CD14-positive monocyte (primary cell): ENCODE measurements at places on chromosomes 7 and 10.

DNA sequence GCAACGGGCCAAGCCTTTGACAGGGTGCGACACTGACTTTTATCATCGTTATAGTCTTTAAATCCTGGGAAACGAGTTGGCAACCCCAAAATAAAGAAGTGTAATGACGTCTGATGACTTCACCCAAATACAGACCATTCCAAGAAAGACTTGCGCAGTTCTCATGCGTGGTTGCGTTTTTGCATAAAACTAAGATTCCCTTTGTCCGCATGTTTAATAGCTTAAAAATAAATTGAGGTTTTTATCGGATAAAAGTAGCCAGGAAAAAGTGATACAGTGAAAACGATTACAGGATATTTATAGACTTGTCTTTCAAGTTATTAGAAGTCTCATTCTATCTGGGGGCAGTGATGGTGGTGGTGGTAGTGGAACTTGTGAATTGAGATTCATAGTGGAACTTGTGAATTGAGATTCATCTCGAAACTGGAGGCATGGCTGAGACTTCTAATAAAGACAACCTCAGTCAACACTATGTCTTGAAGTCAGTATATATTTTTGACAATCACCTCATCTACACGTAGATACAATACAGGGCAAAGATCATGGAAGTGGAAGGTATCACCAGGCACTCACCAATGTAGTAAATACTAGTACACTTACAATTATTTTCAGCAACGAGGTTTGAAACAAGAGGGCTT lies 1.2 kb upstream of the NAMPT start:
- peak; percentile 62 for DNase-seq

DNA sequence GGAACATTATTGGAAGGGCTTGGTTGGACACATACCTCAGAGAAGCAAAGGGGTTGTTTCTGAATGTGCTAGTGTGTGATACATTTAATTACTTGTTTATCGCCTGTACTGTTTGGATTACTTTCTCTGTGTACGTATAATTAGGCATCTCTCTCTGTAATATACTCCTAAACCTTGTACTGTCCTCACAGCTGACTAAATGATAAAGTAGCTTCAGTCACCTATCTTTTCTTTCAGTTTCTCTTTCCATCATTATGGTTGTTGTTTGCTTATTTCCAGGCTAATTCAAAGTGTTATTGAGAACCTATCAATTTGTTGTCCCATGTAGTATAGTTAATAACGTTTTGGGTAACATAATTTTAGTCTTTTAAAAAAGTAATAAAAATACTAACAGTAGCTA lies 34.0 kb downstream of the MXI1 start:
- no peak for DNase-seq

DNA sequence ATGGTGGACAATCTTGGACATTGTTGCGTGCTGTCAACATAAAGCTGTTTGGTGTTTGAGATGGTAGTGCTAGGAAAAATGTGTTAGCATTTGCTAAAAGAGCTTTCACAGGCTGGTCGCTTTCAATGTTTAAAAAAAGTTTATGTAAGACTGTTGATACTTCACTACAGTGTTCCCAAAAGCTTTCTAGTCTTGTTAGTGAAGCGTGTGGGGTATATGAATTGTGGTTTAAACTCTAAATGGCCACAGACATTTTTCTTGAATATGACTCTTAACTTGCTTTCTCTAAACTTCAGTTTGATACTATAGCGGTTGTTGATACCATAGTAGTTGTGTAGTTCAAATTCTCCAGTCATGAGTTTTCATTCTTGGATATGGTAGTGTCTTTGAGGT lies 44.9 kb downstream of the MCU start:
- no peak for DNase-seq

DNA sequence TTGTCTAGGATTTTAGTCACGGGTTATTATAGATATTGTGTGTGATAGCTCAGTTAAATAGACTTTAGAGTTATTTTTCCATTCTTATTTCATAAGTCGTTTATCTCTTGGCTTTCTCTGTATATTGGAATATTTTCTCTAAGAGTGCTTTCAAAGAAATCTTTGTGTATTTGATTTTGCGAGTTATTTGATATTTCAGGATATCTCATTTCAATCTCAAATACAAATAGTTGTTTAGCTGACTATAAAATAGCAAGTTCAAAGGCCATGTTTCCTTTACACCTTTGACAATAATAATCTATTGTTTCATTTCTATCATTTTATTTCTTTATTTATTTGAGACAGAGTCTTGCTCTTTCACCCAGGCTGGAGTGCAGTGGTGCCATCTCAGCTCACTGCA lies 55.9 kb downstream of the STK31 start:
- DNase-seq = no peak

- DNase-seq = peak; percentile 23
These were observed 13.6 kb downstream of the NKX1-2 start for GRCh38 chr10:124436191-124436638.

DNA sequence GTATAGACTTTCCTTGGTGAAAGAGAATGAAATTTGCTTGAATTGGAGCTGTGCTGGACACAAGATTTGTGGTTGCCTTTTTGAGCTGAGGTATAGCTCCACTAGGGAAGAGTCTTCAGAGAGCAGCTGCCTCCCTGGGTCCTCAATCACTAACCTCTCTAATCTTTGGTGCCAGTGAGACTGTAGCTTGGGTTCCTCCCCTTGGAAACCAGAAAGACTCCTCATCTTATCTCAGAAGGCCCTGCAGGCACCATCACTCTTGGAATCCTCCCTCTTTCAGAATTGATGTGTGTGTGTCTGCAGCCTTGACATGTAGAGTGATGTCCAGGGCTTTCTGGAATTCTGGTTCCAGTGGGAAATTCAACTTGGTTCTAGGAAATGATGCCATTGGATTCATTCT lies 426.5 kb downstream of the RPS24 start:
- no peak for DNase-seq

DNA sequence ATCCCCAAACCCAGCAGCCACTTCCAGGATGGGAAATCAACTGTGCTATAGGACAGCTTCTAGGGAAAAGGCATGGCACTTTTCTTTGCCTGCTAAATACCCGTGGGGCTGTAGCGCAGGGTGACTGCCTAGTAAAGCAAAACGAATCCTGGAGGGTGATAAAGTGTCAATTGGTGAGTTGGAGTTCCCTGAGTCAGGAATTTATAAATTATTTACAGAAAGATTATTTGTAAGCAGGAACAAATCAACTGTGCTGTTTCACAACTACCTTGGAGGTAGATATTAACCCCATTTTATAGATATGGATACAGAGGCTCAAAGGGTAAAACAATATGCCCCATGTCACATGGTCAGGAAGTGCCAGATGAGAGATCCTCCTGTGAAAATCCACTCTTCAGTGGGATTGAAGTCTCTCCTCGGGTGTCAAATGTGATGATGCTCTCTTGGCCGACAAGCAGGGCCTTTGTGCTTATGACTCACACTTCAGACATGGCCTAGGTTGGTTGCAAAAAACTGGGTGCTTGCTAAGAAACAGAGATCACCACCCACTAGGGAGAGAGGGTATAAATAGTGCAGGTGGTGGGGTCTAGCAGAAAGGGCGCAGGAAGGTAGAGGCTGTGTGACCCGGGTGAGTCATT lies 383.2 kb upstream of the ZMIZ1 start:
- DNase-seq = no peak

DNA sequence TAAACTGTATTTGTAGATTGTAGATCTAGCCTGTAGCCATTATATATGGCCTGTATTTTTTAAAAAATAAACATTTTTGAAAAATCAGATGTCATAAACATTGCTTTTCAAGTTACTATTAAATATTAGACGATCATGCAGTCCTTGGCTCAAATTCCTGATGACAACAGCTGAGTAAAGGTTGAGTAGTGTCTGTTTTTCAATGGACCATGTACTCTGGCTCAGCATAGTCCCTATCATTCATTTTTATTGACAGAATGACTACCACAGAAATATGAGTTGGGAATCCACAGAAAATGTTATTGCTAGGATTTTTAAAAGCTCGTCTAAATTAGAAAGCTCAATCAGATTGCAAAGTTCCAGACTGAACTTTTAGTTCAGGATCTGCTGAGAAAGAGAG lies 145.4 kb downstream of the SORCS1 start:
- no peak for DNase-seq

DNA sequence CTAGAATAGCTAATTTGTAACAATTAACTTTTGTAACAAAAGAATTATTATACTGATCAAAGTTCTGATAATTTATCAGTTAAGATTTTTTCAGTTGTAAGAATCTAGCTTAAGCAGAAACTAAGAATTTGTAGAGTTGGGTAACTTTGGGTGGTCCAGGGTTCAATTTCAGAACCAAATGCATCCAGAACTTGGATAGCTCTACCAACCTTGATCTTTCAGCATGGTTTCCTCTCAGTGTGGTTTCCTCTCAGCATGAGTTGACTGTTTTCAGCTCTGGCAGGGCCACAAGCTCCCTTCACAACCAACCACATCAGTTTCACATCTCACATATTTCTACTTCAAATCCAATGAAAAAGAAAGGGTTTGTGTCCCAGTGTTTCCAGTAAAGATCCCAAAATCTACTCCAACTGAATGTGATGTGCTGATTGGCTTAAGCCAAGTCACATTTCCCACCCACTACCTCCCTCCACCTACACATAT lies 3.3 kb upstream of the FAS start:
- no peak for DNase-seq

- DNase-seq = no peak
These were observed 45.1 kb downstream of the DPY19L1 start for GRCh38 chr7:34991938-34992840.

DNA sequence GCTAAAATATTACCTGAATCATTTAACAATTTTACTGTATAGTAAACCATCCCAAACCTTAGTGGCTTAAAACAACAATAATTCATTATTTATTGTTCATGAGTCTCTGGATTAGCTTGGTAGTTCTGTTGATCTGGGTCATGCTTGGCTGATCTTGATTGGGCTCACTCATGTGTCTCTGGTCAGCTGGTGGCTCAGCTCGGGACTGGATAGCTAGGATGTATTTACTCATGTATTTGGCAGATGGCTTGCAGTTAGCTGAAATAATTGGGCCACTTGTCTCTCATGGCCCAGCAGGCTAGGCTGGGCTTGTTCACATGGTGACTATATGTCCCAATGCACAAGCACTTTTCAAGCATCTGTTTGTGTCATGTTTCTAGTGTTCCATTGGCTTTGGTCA lies 262.8 kb downstream of the BBS9 start:
- no peak for DNase-seq

GRCh38 chr10:48398261-48398660 lies 91.8 kb downstream of the MAPK8 start:
- no peak for DNase-seq

- no peak for DNase-seq
These were observed 20.7 kb upstream of the CFTR start for GRCh38 chr7:117458977-117459583.

- no peak for DNase-seq
These were observed 653.1 kb upstream of the C7orf33 start for GRCh38 chr7:147937428-147937827.

- no peak for DNase-seq
These were observed 1284.1 kb upstream of the AUTS2 start for GRCh38 chr7:68314208-68314607.

GRCh38 chr10:95674643-95675042 lies 18.1 kb upstream of the ALDH18A1 start:
- no peak for DNase-seq

DNA sequence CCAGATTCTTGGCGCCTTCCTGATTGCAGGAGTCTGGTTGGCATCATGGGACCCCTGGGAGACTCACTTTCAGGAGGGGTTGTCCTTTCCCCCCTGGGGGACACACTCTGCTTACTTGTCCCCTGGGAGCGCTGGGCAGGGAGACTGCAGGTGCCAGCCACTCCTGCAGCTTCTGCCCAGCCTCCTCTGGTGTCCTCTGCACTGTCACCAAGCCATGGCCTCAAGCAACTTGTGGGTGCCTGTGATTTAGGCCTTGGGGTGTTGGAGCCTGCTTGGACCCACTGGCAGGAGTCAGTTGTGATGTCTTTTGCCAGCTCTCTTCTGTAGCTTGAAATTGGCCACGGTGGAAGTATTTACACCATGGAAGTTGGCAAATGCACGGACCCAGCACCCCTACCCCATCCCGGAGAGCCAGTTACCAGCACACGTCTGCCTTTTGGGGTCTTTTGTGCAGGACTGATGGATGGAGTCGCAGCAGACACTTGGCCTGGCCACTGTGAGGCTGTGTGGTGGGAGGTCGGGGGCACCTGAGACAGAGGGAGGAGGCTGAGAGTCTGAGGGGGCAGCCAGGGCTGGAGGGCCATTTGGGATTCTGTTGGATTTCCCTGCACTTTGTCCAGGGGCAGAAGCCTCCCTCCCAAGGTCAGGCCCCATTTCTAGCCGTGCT lies 104.7 kb downstream of the LHPP start:
- DNase-seq = no peak

GRCh38 chr10:35289198-35289597 lies 47.1 kb upstream of the CCNY start:
- no peak for DNase-seq

DNA sequence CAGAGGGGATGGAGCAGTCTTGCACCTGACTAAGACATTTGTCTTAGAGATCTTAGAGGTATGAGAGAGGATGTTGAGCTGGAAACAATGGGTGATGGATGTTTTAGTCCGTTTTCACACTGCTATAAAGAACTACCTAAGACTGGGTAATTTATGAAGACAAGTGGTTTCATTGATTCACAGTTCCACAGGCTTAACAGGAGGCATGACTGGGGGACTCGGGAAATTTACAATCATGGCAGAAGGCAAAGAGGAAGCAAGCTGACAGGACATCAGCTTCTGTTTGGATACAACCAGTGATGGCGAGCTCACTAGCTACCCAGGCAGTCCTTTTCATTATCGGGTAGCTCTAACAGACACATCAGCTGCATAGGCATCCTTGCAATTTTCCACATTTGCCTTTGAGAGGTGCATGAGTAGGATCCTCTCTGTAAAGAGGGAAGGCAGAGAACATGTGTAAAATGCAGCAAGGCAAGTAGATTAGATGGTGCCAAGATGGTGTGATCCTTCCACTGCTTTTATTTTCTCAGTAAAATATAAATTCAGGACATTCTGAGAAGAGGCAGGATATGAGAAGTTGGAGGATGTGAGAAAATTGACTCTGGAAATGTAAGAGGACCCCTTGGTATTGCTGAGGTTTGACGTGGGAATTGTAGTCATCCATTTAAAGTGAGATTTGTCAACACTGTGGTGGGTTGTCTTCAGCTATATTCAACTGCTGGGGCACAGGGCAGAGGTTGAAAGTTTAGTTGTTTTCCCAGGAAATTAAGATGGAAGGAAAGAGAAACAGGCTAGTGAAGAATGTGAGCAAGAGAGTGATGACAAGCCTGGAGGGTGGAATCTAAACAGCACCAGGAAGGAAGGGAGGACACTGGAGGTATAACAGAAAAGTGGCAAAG lies 1140.0 kb upstream of the AUTS2 start:
- DNase-seq = no peak

DNA sequence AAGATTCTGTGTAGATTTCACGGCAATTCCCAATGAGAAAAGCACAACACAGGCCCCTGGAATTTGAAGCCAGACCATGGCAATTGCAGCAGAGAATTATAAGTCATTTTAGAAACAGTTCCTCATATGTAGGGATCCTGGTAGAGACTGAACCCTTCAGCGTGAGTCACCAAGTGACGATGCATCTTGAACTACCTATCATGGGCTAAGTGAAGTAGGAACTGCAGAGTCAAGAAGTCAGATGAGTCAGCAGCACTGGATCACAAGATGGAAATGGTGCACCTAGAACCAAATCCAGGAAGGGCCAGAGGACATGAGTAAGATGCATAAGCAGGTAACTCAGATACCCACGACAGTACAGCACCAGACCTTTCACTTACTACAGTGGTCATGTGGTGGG lies 140.0 kb upstream of the TPK1 start:
- DNase-seq = no peak

GRCh38 chr10:69797959-69798358 lies 3.7 kb upstream of the COL13A1 start:
- no peak for DNase-seq

- no peak for DNase-seq
These were observed 15.1 kb upstream of the ELN start for GRCh38 chr7:74012842-74013249.
